CD4-positive, alpha-beta T cell treated with Interleukin-15 for 1 hour (primary cell): ENCODE measurements at places on chromosomes 5 and 9.
A peak's percentile ranks its signal among the peaks of the same experiment; 100 is the strongest.

GRCh38 chr5:94244921-94245320, 373.5 kb downstream of the KIAA0825 start:
- DNase-seq, result no peak

GRCh38 chr9:33414889-33415500, 12.6 kb upstream of the AQP7 start:
- DNase-seq, result no peak

DNA sequence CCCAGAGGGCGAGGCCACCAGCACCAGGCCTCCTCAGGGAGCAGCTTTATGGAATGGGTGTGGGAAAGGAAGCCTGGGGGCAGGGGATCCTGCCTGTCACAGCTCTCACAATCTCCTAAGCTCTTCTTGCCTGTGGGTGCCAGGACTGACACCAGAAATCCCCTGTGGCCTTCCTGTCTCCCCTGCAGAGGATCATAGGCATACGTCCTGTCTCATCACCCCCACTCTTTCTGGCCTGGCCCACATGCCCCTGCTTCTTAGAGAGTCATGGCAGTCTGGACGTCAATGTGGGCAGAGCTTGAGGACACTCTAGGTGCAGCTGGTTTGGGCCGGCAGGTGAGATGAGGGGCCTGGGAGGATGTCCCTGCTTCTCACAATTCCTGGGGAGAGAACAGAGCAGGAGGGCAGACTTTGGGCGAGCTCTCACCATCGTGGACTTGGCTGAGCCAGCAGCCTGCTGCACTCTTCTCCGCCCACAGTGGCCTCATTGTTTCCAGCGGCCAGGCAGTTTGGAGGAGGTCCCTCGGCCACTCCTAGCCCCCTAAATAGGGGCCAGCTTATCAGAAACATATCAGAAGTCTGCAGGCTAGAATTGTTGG, 67.3 kb upstream of the ZFR start:
- no peak for DNase-seq

DNA sequence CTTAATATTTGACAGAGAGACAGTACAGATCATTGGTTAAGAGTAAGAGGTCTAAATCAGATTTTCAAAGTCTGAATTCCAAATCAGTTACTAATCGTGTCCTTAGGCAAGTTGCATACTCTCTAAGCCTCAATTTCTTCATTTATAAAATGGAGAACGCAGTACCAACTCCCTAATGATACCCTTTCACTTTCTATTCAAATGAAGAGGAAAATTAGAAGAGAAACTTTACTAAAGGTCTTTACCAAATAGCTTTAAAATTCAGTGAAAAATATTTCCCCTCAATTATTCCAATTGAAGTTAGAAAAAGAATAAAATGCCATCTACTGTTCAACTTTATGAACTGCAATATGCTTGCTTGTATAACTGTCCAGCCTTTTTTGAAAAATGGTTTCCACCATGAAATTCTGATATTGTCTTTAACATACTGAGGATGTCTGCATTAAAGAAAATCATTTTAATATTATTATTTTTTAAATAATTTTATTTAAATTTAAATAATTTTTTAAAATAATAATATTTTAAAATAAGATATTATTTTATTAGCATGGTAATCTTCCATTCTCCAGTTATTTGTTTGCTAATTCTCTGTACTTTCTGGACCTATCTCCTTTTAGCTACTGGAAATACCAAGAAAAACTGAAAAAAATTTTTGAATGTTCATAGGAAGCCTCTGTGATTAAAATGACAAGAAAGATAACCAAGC, 36.0 kb downstream of the POC5 start:
- DNase-seq, result no peak

DNA sequence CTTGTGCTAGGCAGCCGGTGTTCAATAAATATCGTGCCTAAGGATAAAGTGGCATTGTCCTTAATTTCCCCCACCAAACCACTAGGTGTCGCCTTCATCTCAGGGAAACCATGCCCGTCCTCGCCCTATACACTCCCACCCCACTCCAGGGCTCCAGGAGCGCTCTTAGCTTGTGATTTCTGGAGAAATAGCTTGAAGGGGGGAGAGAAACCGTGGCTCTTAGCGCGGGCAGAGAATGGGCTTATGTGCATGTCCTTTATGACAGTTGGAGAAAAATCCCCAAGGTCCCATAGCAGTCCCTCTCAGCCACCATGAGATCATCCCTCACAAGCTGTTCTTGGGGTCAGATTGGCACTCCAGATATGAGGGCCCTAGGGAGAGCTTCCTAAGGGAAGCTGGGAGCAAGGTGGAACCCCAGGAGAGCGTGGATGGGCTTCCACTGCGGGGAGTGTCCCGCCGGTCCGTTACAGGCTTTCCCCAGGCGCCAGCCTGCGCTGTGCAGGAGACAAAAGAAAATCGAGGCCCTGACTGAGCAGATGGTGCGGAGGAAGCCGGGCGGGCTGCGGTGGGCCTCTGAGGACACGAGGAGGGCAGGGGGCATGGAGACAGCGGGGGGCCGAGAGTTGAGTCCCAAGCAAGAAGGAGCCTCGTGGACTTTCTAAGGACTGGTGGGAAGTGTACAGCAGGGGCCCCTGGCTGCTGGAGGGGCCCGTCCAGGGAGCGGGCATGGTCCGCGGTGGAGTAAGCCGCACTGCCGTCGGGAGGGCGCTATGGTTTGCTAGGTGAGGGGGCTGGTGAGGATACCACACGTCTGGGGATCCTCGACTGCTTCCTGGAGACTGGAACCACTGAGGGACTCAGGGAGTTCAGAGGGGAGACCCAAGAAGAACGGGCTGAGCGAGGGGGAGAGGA, 750 bp upstream of the NPR2 start:
- peak; percentile 59 for DNase-seq

- no peak for DNase-seq
These were observed 289.7 kb downstream of the FBXL7 start for GRCh38 chr5:15789642-15790041.

GRCh38 chr9:38350529-38350928, 42.0 kb upstream of the ALDH1B1 start:
- DNase-seq, result no peak

DNA sequence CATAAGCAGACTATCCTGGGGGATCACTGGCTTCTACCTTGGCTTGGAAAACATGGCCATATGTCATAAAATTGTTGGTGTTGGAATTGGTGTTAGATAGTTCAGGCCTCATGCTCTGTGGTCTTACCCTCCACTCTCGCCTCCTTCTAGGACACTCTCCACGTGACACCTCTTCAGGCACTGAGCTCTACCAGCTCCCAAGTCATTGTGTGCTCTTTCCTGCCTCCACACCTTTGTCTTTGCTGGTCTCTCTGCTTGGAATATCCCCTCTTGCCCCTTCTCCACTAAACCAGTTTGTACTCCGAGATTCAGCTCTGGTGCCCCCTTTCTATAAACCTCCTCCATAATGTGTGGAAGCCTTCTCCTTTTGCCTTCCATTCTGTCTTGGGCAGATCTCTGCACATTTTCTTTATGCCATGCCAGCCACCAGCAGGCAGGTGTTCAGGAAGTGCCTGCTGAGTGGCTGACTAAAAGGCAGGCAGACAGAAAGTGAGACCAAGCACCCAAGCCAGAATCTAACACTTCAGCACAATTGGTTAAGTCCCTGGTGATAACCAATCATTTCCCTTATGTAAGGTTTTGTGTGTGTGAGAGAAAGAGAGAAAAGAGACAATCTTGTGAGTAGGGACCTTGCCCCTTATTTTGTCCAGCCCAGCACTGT, 37.7 kb downstream of the SAR1B start:
- DNase-seq, result no peak

GRCh38 chr9:17191082-17191481, 56.2 kb downstream of the CNTLN start:
- DNase-seq, result no peak

GRCh38 chr5:172668594-172669071, 27.6 kb downstream of the NEURL1B start:
- DNase-seq, result no peak

GRCh38 chr5:151684690-151685361, 1.9 kb downstream of the SPARC start:
- no peak for DNase-seq

- DNase-seq, result no peak
These were observed 337.4 kb upstream of the PUM3 start for GRCh38 chr9:3181049-3181953.

GRCh38 chr5:149113669-149114068, 27.6 kb upstream of the ABLIM3 start:
- no peak for DNase-seq

- no peak for DNase-seq
These were observed 3.2 kb upstream of the DBN1 start for GRCh38 chr5:177476531-177477233.

GRCh38 chr5:147921136-147921535, 14.8 kb upstream of the C5orf46 start:
- no peak for DNase-seq

- DNase-seq, result no peak
These were observed 45.8 kb upstream of the ERBIN start for GRCh38 chr5:65880496-65881072.

DNA sequence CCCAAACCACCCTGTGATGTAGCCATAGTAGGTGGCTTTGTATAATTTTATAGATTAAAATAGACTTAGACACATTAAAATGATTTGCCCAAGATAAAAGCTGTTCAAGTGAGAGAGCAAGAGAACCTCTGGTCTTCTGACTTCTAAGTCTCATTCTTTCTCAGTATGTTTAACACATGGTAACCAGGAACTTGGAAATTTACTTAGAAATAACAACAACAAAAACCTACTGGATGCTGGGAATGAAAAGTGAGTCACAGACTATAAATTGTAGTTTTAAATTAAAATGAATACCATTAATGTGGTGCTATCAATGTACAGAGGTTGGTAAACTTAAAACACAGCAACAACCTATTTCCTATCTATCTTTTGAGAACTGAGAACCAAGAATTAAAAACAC, 30.4 kb downstream of the HMGCR start:
- DNase-seq, result no peak

GRCh38 chr5:157143127-157143971, 684 bp upstream of the MED7 start:
- peak; percentile 48 for DNase-seq
